ENCODE measurements at places on chromosomes 6 and 20.

DNA sequence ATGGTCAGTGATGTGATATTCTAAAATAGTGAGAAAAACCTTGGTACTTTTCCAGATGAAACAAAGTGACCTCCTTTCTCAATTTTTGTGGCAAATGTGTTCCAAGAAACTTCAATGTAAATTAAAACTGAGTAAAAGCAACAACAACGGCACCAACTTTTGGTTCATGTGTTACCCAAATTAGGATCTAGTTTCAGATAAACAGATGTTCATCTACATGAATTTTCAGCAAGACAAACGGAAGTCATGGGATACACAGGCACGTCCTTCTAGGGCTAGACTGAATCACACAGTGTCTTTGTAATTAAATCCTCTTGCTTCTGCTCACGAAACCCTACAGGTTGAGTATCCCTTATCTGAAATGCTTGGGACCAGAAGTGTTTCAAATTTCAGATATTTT is 915.2 kb downstream of the TFAP2A start:
- no peak for DNase-seq

DNA sequence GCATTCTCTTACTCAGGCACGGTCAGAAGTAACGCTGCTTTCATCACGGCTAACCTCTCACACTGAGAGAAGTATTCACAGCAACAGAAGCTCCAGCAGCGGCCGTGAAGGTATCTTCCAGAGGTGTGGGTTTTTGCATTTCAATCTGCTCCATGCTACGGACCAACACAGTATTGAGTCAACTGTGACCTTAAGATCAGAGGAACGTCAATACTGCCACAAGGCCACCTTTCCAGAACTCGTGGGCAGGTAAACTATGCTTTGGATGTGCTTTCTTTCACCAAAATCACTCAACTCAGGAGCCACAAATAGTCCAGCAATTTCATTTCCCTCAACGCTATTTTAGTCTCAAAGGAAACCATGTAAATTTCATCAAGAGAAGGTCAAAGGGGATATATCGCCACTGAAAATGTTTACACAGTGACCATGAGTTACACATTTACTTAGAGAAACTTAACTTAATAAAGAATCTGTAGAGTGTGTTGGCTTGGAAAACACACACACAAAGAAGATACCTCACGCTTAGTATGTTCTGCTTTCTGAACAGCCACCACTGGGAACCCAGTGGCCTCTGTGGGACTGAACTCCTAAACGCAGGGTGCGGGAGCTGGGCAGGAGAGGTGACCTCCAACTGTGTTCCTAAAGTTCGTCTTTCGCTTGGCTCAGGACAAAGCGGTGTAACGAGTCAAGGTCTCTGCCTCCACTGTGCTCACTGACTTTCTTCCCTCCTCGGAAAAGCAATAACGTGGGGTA is 27.9 kb downstream of the TXNDC5 start:
- peak; percentile 73 for DNase-seq

- DNase-seq = peak; percentile 74
Observed at GRCh38 chr20:45867819-45868176, 10.4 kb downstream of the ZSWIM3 start.

DNA sequence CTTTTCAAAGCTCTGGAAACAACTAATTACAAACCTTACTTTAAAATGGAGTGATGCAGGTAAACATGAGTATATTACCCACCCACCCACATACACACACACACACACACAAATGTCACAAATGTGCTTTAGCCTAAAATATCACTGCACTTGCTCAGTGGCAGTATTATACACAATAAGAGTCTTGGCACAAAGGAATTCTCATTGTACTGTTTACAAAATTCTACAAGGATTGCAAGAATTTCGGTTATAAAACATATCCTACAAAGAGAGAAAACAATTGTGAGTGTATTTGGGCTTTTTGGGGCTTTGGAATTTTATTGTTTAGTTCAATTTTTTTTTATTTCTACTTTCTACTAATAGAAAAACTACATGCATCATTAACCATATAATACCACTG is 113.2 kb upstream of the BEND6 start:
- DNase-seq = no peak

- no peak for DNase-seq
Observed at GRCh38 chr6:56043761-56044160, 168.4 kb upstream of the BMP5 start.

- peak; percentile 76 for DNase-seq
Observed at GRCh38 chr20:58209652-58210397, 18.6 kb downstream of the ANKRD60 start.

- no peak for DNase-seq
Observed at GRCh38 chr6:150029749-150030148, 4.4 kb upstream of the RAET1L start.

GRCh38 chr6:71088166-71088565 is 131.3 kb upstream of the B3GAT2 start:
- no peak for DNase-seq

GRCh38 chr6:169677096-169677495 is 24.7 kb downstream of the WDR27 start:
- DNase-seq = peak; percentile 5

GRCh38 chr20:47328129-47328528 is 28.4 kb downstream of the ZMYND8 start:
- no peak for DNase-seq

- DNase-seq = no peak
Observed at GRCh38 chr6:46476301-46476700, 14.9 kb downstream of the RCAN2 start.

DNA sequence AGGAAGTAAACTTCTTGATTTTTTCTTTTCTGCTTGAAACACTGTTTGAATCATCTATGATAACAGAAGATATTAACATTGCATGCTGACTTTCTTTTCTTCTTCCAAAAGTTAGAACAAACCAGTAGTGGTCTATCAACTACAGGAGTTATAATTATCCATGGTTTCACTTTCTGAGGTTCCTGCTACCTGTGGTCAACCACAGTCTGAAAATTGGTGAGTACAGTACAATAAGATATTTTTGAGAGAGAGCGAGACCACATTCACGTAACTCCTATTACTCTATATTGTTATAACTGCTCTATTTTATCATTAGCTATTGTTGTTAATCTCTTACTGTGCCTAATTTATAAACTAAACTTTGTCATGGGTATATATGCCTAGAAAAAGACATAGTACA is 86.1 kb downstream of the MAP7 start:
- peak; percentile 10 for DNase-seq

DNA sequence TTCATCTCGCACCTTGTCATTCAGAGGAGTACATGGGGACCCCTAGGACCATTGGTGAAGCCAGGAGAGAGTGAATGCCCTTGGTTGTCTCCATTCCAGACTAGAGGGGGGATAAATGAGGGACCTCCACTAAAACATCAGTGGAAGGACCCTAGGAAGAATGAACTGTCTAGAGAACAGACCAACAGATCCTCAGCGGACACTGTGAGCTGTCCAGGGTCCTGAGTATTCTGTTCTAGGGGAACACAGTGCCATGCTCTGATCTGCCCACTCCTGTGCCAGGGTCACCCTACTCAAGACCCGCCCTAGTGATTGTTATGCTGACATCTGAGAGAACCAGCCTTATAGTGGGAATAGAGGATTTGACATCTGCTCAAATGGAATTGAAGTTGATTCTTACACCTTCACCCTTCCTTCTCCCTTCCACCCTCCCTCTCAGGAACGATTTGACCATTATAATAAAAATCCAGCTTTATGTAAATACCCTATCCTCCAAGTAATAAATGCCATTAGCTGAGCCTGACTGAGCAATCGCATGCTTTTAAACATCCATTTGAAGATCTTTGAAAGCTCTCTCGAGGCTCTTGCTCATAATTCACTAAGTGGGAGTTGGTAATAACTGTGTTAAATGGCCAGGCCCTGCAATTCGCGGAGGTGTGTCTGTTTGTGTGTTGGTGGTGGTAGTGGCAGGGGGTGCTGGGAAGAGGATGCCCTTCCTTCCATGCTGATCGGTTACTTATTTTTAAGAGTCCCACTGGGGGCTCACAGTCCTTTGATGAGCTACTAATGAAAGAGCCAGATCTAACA is 43.6 kb upstream of the SLC32A1 start:
- DNase-seq = peak; percentile 17

DNA sequence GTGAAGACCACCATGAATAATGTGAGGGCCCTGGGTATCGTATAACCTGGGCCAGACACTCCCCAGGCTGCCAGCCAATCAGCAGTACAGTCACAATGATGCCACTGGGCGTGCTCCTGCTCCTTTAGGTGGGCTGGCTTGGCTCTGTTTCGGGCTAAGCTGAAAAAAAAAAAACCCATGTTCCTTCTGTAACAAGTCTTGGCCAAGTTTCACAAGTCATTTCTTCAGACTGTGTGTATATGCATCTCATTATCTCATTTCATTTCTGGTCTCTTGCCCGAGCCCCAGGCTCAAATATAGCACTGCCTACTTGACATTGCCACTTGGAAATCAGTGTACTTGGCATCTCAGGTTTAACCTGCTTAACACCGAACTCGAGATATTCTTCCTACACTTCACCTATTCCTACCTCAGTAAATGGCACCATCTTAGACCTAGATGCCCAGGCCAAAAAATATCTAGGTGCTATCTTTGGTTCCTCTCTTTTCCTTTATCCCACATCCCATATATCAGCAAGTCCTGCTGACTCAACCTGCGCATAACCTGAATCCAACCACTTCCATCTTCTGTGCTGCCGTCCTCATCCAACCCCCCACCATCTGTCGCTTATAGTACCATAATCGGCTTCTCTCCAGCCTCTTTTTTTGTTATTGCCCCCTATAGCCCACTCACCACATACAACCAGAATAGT is 1.8 kb downstream of the UQCC2 start:
- no peak for DNase-seq

- no peak for DNase-seq
Observed at GRCh38 chr20:46572153-46572552, 21.7 kb upstream of the OCSTAMP start.

GRCh38 chr6:169474362-169474761 is 220.7 kb upstream of the THBS2 start:
- DNase-seq = no peak

DNA sequence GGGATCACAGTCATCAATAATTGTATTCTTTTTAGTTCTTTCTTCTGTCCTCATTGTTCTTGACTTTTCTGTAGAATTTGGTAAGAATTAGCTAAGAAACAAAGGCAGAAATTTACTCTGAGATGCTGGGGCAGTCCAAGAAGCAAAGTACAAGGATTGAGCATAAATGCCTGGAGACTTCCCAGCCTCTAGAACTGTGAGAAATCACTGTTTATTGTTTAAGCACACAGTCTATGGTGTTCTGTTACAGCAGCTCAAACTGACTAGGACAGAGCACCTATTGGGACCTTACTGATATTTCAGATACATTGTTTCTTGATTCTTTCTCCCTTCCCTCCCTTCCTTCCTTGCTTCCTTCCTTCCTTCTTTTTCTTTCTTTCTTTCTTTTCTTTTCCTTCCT is 192.7 kb upstream of the SLC35B3 start:
- no peak for DNase-seq

DNA sequence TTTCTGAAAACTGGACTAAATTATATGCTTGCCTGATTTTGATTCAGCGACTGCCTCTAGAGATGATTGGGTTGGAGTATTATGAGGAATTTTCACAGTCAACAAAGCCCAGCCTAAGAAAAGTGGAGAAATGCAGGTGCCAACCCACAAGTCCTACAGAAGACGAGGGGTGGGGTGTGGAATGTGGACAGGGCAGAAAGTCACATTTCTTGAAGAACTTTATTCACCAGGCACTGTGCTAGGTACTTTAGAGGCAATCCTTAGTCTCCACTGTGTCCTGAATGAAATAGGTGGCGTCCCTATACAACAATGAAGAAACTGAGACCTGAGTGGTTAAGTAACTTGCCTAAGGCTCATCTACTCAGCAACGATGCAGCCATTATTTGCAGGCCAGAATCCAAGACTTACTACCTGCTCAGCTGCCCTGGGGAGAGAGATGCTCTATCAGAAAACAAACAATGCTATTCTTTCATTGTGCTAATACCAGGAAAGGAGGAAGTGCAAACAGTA is 106.3 kb downstream of the RNF144B start:
- DNase-seq = peak; percentile 97

DNA sequence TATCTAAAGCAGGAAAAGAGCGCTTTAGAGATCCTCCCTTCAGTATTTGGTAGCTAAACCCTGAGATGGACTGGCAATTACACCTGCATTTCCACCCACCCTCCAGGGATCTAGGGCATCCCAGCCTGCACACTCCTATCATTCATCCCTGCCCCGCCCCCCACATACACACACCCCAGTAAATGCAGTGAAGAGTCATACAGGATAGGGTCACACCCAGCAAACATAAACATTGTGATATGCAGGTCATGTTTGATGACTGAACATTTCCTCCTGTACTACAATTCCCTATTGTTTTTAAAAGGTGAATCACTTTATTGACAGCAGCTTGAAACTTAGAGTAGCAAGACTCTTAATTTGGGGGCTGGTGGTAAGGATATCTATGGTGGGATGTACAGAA is 112.9 kb downstream of the FOXO3 start:
- DNase-seq = peak; percentile 43

DNA sequence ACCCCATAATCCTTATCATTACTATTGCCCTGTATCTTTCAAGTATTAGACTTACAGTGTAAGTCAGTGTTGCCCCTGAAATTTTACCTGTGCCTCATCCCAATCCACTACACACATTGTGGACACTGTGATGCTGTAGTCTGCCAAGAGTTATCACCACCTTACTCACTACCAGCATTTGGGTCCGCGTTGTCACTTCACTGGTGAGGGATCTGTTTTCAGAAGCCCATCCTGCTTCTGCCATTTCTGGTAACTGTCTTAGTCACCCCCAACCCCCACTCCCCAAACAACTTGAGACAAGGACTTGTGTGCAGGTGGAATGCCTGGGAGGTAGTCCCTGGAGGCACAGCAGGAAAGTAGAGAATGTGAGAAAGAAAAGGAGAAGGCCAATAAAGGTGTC is 6.0 kb upstream of the RAB44 start:
- DNase-seq = no peak

DNA sequence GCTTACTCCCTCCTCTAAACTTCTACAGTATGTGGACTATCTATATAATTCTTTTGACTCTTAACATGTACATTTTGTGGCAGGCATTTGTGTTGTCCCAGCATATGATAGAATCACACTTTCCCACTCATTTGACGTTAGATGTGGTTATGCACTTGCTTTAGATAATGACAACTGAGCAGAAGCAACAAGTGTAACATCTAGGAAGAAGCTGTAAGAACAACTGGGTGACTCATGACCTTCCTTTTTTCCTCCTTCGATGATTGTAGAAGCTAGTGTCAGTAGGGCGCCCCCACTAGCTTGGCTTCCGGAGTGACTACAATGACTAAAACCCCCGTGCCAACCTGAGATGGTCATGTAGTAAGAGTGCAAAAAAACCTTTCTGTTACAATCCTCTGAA is 74.6 kb upstream of the CEP85L start:
- DNase-seq = no peak

DNA sequence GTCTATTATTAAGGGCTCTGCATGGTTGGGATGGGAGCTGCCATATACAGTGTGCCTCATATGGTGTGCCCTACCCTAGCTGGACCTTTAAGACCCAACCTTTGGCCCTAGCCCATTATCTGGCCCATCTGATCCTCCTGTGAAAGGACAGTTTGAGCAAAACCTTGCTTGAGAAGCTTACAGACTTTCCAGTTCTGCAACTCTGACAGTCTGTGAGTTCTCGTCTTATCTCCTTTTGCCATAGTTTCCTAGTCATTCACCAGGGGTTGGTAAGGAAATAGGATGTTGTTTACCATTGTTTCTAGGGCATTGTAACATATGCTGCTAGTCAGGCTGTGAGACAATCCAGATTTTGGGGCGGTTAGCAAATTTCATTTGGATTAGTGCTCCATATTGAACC is 17.2 kb downstream of the CTNNBL1 start:
- DNase-seq = no peak

GRCh38 chr6:141303907-141304306 is 828.8 kb upstream of the GJE1 start:
- DNase-seq = no peak

All from kidney tubule cell (primary cell).